ENCODE measurements at places on chromosomes 1 and 21.
A peak's percentile ranks its signal among the peaks of the same experiment; 100 is the strongest.

- DNase-seq, result no peak
Observed at GRCh38 chr1:211735208-211736170, 60.1 kb upstream of the NEK2 start.

DNA sequence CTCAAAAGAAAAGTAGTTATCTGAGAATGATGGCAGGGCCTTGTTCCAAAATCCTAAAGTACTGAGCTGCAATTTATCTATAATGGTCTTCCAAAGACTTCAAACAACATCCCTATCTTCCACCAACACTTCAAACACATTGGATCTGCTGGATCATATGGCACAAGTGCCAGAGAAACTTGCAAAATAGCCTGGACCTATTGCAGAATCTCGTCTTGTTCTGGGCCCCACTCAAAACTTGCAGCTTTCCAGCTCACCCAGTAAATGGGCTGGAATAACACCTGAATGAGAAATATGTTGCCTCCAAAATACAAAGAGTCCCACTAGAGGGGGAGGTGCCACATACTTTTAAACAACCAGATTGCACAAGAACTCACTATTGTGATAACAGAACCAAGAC is 44.0 kb upstream of the PKN2 start:
- DNase-seq, result no peak

- DNase-seq, result no peak
Observed at GRCh38 chr1:66637146-66637545, 103.2 kb downstream of the SGIP1 start.

GRCh38 chr1:173191011-173191705 is 16.0 kb downstream of the TNFSF4 start:
- DNase-seq, result no peak

DNA sequence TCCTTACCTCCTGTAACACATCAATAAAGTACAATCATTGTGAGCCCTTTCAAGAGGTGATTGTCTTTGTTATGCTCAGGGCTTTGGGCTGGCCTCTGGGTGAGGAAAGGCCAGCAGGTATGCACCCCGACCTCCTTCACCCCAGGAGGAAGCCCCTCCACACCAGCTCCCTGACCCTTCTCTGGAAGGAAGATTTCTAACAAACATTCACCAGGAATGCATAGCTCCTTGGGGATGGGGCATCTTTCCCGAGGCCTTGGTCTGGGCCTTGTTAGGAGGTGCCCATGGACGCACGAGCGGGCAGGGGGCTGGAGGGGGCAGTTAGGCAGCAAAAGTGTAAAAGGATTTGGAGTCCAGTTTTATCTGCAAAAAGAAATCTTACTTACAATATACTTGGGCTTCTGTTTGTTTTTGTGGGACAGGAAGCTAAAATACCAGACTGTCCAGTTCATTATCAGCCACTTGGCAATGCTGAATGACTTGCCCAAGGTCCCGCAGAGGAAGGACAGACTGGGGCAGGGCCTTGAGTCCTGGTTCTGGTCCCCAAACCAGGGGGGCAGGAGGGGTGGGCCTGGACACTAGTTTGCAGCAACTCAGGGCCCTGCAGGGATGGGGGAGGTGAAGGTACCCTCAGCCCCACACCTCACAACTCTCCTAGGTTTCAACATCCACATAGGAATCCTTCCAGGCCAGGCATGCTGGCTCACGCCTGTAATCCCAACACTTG is 10.1 kb downstream of the ZC3H12A start:
- no peak for DNase-seq

DNA sequence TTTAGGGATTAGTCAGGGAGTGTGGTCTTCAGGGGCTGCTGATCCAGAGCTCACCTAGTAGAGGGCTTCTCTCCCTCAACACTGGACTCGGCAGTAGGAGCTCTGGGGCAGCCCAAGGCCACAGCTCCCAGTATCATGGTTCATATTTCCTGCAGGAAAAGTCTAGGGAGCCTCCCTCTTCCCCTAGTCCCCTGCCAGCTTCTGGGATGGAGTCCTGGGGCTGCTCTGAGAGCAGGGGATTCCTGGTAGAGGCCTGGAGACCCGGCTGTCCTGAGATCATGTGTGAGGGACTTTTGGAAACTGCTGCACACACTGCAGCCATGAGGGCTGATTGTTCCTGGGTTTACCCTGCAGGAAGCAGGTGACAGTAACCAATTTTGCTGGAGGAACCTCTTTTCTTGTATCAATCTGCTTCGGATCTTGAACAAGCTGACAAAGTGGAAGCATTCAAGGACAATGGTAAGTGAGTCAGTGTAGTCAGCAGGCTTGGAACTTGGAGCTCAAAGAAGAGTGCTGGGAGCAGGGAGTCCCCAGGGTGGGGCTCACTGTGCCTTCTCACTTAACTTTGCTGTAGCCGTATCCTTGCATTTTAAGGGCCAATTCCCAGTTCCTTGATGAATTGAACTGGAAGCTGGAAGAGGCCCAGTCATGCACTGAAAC is 16.3 kb downstream of the STRIP1 start:
- DNase-seq, result no peak

- no peak for DNase-seq
Observed at GRCh38 chr1:98099501-98099900, 178.7 kb upstream of the DPYD start.

- DNase-seq, result no peak
Observed at GRCh38 chr1:202238914-202239313, 45.3 kb downstream of the LGR6 start.

DNA sequence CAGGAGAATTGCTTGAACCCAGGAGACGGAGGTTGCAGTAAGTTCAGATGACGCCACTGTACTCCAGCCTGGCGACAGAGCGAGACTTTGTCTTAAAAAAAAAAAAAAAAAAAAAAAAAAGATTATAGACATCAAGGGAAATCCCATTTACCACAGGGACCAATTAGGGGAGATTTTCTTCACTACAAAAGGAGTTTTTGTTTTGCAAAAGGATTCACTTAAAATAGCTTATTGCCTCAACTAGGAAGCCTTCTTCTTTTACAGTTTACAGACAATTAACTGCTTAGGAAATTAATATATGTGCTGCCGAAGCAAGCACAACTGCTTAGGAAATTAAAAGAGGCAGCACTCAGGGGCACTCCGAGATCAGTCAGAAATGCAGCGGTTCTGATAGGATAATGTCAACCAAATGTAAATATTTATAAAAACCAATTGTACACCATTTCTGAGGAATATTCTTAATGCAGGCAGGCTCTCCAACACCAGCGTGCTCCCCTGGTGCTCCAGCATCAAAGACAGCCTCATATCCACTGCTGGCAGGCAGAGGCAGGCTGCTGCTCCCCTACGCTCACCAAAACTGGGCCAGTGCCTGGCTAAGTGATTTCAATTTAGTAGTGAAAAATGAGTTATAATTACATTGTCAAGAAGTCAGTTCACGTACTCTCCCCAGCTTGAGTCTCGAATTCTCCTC is 107.9 kb upstream of the RAB4A start:
- no peak for DNase-seq

GRCh38 chr1:248618878-248619277 is 16.0 kb downstream of the OR2T11 start:
- DNase-seq, result no peak

DNA sequence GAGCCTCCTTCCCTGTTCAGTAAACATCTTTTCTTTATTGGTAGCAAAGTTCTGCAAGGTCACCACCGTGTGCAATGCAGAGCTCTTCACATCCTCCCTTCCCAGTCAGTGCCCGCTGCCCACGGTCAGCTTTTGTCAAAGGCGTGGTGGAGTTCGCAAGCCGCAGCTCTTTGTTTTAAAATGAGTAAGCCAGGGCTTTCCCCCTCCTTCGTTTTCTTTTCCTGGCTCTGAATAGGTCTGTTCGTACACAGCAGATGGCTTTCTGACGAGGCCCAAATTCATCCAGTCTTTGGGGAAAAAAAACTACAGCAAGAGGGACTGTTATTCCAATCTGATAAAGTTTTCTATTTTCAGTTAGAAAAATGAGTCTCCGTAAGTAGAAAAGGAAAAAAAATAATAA is 153.2 kb downstream of the LRIG2 start:
- peak; percentile 5 for DNase-seq

DNA sequence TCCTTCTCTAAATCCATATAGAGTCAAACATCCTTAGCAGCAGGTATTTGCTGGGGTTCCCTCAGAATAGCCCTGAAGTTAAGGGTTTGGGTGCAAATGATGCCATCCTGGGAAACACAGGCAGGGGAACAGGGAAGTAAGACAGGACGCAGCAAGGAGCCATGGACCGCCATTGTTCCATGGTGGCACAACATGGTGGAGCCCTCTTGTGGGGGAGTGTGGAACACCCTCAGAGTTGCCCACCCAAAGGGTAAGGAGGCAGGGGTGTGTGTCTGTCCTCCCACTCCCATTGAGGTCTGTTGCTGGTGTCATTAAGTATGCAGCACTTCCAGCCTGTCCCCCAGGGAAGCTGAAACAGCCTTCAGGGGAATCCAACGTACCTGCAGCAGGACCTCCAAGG is 20.4 kb upstream of the RCAN1 start:
- no peak for DNase-seq

GRCh38 chr1:184624626-184625025 is 130.0 kb downstream of the EDEM3 start:
- DNase-seq, result no peak

- DNase-seq, result no peak
Observed at GRCh38 chr1:211737115-211738035, 62.0 kb upstream of the NEK2 start.

DNA sequence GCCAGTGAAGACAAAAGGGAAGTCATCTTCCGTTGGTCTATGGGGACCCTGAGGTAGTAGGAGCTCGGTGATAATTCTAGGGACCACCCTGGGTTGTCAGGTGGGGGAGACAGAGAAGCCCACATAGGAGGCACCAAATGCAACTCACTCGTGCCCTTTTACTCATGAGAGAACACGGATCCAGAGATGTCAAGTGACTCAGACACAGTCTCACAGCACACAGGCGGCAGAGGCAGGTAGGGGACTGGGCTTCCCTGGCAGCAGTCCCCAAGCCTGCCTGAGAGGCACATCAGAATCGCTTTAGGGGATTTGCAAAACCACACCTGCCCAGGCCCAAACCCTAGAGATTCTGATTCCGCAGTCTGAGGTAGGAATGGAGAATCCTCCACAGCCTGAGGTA is 31.3 kb upstream of the RUNX3 start:
- DNase-seq, result no peak

- DNase-seq, result no peak
Observed at GRCh38 chr1:246335151-246335550, 171.9 kb downstream of the SMYD3 start.

DNA sequence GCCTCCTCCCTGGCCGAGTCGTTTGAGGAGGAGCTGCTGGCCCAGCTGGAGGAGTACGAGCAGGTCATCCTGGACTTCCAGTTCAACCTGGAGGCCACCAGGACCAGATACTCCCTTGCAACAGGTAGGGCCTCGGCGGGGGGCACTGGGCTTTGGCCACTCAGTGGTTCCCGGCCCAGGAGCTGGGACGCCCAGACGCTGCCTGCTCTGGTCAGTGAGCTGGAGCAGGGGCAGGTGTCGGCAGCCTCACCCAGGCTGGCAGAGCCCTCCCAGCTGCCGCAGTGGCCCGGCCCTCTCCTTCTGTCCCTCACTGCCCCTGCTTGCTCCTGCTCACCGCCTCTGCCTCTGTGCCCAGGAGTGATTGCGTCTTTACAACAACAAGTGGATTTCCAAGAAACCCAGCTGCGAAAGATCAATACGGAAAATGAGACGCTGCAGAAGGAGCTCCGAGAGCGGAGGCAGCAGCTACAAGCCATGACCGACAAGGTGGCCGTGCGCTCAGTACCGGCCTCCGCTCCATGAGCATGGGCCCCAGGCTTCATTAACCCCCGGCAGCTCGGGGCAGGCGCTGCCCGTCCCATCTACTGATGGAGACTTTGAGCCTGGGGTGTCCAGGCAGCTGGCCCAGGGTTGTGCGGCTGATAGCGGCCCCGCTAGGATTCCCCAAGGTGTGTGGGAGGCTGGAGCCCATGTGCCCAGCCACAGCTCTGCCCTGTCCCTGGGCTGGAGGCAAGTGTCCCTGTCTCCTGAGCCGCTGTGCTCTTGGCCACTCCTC is 9.0 kb upstream of the SMIM1 start:
- no peak for DNase-seq

- DNase-seq, result no peak
Observed at GRCh38 chr1:108645564-108646184, 15.2 kb downstream of the HENMT1 start.

- DNase-seq, result no peak
Observed at GRCh38 chr1:62844030-62844429, 60.1 kb downstream of the ATG4C start.

GRCh38 chr1:22789356-22789994 is 78.8 kb downstream of the EPHB2 start:
- DNase-seq, result no peak

Measured in thoracic aorta (tissue), 2 donors.